PC-3 (cell line): ENCODE measurements at places on chromosomes 11 and 22. TPM values are rescaled to one million over a fixed set of nuclear protein-coding genes. Genes with fewer than 3 reads are reported as not detected.

The XKR3 gene
- total RNA-seq = not detected in 2 replicates

The KCNK4 gene
- total RNA-seq = 1.2 TPM in 1 of 2 replicates, not detected in the other

The HSPB2 gene
- not detected in 2 replicates for total RNA-seq

The SLC16A8 gene
- total RNA-seq = not detected in 2 replicates

The MS4A1 gene
- total RNA-seq = not detected in 2 replicates

The TMPRSS4 gene
- total RNA-seq = 1.5 and 1.7 TPM in 2 replicates

The ISX gene
- total RNA-seq = not detected in 2 replicates

The CNIH2 gene
- 2.2 and 5.2 TPM in 2 replicates for total RNA-seq

The SELENOH gene
- 306 and 353 TPM in 2 replicates for total RNA-seq
